ENCODE measurements at places on chromosomes 7 and 10.
A peak's percentile ranks its signal among the peaks of the same experiment; 100 is the strongest.

GRCh38 chr7:85186521-85187241 lies at the start of gene SEMA3D:
TSS of gene SEMA3D (minus strand) at chr7:85187056. CDS start at chr7:85121891, 65,165 bp downstream.
- DNase-seq = peak; percentile 0

DNA sequence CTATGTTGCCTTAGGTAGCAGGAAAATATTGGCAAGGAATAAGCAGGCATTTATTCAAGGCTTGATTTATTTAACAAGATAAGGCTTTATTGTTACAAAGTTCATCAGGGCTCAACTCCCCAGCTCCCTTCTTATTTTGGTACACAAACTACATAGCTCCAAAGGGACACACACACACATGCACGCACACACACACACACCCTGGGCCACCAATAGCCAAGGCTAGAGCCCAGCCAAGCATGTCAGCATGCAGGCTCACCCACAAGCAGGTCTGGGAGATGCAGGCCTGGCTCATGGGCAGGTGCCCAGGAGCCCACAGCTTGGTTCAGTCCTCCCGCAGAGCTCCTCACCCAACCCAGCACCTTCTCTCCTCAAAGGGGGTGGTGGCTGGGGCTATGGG lies 23.4 kb downstream of the LEP start:
- DNase-seq = no peak

- no peak for DNase-seq
Observed at GRCh38 chr7:135467207-135467711, 42.6 kb downstream of the CNOT4 start.

DNA sequence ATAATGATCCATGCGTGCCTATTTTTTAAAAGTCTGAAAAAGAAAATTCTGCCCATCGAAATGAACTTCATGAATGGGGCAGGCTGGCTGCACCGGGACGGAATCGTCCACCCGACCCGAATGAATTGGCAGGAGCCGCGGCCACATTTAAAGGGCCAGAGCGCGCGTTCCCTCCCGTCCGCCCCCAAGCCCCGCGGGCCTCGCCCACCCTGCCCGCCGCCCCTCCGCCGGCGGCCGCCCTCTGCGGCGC lies 319 bp upstream of the GATA3 start:
- DNase-seq = no peak

DNA sequence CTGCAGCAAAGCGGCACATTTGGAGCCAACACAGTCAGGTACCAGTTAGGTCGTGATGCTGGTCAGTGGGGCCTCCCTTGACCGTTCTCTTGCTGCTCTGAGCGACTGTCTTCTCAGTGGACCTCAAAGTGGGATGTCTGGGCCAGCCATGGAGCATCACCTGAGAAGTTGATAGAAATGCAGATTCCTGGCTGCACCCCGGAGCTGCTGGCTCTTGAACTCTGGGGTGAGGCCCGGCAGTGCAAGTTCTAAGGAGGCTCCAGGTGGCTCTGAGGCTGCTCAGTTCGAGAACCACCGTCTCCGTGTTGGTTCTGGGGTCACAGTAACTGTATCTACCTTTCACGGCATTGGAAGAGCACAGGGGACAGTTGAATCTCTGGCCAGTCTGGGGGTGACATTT lies 147.5 kb downstream of the WDR37 start:
- no peak for DNase-seq

GRCh38 chr10:58384095-58384494 lies 1.1 kb upstream of the TFAM start:
- no peak for DNase-seq

DNA sequence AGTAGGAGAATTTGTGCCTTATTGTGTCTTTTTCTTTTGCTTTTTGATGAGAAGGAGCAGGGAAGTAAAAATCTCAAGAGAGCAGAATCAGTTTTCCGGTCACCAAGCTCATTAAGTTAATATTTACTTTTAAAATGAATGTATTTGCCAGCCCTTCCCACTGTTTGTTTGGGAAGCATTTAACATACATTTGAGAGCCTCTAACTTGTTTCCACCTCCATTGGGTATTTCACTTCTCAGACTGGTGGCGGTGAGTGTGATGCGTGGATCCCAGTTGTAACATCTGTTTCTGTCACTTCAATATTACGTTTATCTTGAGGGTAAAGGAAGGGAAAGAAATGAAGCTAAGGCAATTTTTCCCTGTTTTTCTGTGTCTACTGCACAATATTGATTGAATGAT lies 22.8 kb downstream of the CDK14 start:
- no peak for DNase-seq

DNA sequence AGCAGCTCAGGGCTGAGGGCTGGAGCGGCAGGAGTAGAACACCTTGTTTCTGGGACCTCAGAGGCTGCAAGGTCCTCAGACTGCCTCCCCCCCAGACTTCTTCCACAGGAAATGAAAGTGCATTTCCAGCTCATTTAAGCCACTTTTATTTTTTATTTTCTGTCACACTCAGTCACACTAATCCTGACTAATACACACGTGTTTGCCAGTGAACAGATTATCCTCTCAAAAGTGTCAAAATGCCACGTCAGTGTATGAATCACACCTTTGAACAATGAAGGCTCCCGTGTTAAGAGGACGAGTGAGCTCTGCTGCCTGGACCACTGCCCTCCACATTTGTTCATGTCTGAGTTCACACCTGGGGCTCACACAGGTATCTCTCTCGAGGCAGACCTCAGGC lies 488.5 kb downstream of the DNAJB6 start:
- no peak for DNase-seq
